ENCODE measurements at places on chromosomes 2 and 18.

GRCh38 chr2:221200184-221200839 is 371.8 kb downstream of the EPHA4 start:
- no peak for DNase-seq

DNA sequence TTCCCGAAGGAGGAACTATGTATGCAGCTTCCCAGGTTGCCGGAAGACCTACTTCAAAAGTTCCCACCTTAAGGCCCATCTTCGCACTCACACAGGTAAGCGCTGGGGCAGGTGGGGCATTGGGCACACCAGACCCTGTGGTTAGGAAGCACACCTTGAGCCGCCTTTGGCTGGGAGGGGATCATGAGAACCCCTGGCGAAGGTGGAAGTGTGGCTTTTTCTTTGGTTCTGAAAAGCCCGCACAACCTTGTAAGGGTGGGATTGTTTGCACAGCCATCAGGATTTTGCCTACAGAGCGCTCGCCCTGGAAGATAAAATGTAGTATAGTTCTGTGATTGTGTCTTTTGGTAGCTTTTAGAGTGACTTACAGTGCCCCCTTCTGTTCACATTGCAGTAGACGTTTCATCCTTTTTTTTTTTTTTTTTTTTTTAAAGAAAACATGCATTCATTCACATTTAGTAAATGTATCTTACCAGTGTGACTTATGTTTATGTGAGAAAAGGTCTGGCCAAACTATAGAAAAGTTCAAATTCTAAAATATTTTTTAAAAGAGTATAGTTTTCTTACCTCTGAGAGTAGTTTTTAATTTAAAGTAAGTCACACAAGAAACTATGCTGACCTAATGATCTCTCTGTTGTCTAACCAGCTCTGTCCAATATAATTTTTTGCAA is 5.3 kb downstream of the KLF11 start:
- DNase-seq = no peak

DNA sequence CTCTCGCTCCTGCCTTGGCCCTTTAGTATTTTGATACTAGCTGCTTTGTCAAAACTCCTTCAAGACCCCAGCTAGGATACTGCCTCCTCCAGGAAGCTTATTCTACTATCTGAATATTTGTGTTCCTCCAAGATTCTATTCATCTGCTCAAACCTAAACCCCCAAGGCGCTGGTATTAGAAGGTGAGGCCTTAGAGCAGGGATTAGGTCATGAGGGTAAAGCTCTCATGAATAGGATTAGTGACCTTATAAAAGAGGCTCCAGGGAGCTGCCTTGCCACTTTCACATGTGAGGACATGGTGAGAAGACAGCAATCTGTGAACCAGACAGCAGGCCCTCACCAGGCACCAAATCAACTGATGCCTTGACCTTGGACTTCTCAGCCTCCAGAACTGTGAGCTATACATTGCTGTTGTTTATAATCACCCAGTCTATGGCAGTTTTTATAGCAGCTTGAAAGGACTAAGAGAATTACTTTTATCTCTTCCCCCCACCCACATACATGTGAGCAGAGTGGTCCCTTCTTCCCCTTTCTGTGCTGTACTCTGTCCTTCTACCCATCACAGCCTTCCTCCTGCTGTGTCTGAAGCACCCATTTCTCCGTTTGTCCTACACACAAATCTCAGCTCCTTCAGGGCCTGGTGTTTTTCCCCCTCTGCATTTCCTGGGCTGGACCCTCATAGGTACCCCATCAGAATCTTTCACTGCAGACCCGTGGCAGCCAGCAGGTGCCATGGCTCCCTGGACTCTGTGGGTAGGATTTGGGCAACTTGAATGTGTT is 54.5 kb downstream of the HS1BP3 start:
- DNase-seq = no peak

DNA sequence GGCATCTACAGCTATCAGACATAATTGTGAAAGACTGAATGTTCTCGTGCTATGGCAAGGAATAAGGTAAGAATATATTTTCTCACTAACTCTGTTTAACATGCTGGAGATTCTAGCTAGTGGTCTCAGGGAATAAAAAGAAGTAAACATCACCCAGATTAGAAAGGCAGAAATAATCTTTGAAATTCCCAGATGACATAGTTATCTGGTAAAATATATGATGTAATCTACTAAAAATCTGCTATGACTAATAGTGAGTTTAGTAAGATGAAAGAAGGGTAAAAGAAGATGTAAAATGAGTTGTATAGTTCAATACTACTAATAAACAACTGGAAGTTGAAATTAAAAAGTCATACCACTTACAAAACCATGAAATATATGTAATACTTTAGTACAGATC is 134.2 kb downstream of the DSC3 start:
- no peak for DNase-seq

DNA sequence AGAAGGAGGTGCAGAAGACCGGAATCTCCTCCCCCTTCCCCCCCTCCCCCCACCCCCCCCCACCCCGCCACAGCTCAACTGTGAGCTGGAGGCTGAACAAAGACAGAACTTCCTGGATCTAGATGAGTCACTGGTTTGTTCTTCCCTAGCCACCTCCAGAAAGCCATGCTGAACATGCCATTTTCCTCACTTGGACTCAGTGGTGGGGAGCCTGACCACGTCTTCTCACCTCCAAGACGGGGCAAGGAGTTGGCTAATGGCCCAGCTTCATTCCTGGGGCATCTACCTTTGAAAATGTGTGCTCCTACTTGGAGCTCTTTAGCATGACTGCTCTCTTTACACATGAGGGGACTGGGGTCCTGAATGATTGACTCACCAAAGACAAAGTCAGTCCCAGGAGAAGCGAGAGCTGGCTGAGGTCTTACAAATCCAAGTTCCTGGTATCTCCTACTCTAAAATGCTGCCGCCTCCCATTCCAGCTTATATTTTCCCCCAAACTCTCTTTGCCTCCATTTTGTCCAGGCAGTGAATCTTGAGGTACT is 22.6 kb upstream of the FZD5 start:
- DNase-seq = no peak

- DNase-seq = no peak
Measured at GRCh38 chr18:22604986-22605421, 187.3 kb upstream of the CTAGE1 start.

- no peak for DNase-seq
Measured at GRCh38 chr2:8754106-8754776, 72.4 kb downstream of the ID2 start.

DNA sequence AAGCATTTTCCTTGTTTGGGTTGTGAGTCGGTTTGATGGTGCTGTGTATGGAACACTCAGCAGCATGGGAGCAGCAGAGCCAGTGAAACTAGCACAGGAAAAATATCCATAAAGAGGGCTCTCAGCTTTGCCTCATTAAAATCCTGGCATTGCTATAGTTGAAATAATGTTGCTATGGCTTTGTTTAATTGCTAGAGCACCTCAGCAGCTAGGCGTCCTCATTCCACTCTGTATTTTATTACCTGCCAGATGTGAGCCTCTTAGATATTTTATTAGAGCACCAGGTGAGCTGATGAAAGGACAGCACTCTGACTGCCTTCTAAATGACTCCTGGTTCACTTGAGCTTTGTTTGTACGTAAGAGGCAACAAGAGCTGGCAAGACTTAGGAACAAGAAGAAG is 232.4 kb downstream of the MTX2 start:
- no peak for DNase-seq

DNA sequence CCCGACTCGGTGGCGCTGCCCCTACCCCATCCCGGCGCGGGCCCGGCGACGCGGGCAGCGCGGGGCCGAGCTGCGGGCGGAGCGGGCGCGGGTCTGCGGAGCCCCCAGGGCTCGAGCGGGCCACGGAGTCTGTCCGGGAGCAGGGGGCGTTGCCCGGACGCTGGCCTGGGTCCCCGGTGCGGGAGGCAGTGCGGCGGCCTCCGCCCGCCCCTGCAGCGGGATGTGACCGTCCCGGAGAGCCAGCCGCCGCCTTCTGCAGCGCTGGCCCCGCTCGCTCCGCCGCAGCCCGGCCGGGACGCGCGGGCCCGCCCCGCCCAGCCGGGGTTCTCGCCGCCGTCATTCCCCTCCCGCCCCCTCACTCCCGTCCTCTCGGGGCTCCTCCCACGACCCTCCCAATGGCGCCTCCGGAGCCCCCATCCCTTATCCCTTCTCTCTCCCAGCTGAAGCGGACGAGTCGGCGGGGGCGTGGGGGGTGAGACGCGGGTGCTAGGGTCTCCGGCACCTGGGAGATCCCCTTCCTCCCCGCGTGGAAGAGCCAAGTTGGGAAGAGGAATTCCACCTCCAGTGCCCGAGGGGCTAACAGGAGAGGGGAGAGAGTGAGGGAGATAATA is at the start of gene FNDC4:
TSS of gene FNDC4 (minus strand) at position 257 of the 611 bp plus-strand sequence. CDS start 521 bp downstream, outside the sequence.
- no peak for DNase-seq

GRCh38 chr2:111954602-111955332 is 56.4 kb downstream of the MERTK start:
- no peak for DNase-seq

DNA sequence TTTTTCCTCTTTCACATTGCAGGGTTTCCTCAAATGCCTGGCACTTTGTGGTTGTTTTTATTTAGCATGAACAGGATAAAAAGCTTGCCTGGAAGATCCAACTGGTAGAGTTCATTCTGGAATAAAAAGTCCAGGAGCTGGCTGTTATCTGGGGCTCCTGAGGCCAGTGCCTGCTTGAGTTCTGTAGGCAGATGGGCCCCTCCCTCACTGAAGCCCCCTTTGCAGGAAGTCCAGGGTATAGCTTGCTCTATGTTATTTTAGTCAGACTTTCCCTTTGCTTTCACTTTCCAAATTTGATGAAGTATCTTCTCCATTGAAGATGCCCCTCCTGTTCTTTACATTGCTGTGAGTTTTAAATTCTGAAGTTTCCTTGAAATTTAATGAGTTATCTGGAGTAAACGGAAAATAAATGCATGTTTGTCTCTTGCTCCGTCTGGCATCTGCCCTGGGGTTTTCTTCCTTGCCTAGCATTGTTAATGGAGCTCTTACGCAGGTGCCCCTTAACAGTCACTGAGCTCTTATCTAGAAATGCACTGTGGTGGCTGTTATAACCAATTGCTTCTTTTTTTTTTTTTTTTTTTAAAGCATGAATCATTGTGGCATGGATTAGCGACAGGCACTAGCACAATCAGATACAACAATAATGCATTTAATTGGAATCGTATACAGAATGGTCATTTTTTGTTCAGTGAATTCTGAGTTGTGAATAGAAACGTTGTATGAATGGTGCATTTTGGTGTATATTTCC is 27.0 kb upstream of the LPIN1 start:
- DNase-seq = no peak

DNA sequence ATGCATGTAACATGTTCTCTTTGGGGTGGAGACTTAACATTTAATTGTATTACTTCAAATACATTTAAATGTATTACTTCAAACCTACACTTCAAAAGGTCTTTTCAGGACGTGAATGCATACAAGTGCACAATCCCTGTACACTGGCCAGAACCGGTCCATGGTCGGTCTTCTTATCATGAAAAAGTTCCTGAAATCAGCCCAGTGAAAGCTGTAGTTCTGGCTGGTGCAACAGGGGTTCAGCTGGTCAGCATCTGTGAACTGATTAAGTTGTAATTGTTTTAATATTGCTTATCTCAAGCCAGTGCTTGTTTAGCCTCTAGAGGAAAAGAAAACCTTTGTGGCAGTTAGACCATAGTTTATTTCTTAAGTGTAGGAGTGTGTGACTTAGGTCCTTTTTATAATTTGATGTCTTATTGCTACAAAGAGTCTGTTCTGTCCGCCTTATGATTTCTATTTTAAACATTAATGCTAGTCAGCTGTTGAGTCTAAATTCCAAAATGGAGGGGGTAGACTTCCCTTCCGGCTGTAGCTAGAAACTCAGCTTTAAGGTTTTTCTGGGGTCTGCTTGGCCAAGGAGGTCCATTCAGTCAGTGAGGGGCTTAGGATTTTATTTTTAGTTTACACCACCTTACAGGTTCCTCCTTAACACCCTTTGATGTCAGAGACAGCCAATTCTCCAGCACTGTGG is 768 bp upstream of the CYBRD1 start:
- no peak for DNase-seq

DNA sequence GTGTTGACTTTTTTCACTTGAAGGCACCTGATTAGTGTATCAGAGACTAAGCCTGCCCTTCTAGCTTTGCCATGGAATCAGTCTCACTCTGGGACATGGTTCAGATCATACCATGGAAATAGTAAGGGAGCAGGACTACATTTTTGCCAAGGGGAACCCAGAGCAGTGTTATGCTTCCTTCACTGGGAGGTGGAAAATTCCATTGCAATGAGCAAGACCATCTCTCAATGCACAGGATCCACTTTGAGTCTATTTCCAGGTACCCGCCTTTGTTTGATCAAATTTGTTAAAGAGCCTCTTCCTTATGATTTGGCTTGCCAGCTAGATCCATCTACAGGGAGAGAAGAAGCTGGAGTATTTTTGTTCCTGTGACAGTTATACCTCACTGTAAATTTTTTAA is 395.8 kb downstream of the MTX2 start:
- no peak for DNase-seq

Data from stimulated activated CD8-positive, alpha-beta memory T cell treated with anti-CD3 and anti-CD28 coated beads, Interleukin-7, amount 100 ng/mL, for 1 hour (primary cell).